ENCODE measurements at places on chromosomes 6 and 20. TPM values are rescaled to one million over a fixed set of nuclear protein-coding genes. Genes with fewer than 3 reads are reported as not detected.

DNA sequence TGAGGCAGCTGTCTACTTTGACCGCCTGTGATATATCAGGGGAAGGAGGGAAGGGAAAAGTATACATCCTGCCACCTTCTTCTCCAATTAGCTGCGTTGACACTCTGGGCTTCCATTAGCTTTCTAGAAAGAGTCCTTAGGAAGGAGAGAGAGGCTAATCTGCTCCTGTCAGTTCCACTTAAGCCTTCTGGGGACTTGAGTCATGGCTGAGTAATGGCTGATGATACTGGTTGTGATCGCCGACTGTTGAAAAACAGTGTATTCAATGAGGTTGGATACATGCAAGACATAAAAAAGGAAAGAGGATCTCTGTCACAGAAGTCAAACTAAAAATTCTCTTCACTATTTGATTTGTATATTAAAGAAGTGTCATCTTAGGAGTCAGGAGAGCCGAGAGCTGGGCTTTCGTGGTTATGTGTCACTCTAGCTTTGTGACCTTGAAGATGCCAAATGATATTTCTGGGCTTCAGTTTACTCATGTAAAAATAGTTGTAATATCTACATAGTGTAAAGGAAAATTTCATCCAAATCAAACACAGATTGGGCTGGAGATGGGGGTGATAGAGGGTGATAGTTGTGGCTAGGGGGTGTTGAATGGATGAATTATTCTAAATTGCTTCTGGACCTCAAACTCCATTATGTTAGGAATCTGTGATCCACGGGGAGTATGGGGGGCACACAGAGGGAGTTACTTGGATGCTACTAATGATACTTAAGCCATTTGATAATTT, 189.0 kb downstream of the UST start:
- no peak overlapping the region for H3K27ac ChIP-seq
- H3K4me1 ChIP-seq = no peaks in the 10 kb centered on the region
- no peak for DNase-seq
- H3K27me3 ChIP-seq = no peaks in the 10 kb centered on the region

DNA sequence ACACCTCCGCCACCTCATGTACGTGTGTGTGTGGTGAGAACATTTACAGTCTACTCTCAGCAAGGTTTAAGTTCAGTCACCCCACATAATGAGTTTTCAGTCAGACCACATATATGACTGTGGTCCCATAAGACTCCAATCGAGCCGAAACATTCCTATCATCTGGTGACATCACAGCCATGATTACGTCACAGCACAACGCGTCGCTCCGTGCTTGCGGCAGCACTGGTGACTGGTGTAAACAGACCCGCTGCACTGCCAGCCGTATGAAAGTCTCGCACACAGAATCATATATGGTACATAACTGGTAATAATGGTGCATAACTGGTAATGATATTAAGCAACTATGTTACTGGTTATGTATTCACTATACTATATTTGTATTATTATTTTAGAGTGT, 150.7 kb downstream of the DLL1 start:
- H3K4me1 ChIP-seq = no peaks in the 10 kb centered on the region
- no peak for DNase-seq
- no peaks in the 10 kb centered on the region for H3K27me3 ChIP-seq
- H3K36me3 ChIP-seq = no peaks in the 10 kb centered on the region

The SEC23B gene
- 22.3 TPM for total RNA-seq

GRCh38 chr6:109002051-109002697, 92.5 kb downstream of the SESN1 start:
- peak overlapping the region; percentile 54 for H3K27ac ChIP-seq
- peaks cover 38% of the 10 kb centered on the region for H3K36me3 ChIP-seq
- no peak for DNase-seq
- peaks cover 57% of the 10 kb centered on the region for H3K4me1 ChIP-seq
- H3K27me3 ChIP-seq = no peaks in the 10 kb centered on the region
- no peak overlapping the region for H3K4me3 ChIP-seq

The CD83 gene
- total RNA-seq = 7.5 TPM

DNA sequence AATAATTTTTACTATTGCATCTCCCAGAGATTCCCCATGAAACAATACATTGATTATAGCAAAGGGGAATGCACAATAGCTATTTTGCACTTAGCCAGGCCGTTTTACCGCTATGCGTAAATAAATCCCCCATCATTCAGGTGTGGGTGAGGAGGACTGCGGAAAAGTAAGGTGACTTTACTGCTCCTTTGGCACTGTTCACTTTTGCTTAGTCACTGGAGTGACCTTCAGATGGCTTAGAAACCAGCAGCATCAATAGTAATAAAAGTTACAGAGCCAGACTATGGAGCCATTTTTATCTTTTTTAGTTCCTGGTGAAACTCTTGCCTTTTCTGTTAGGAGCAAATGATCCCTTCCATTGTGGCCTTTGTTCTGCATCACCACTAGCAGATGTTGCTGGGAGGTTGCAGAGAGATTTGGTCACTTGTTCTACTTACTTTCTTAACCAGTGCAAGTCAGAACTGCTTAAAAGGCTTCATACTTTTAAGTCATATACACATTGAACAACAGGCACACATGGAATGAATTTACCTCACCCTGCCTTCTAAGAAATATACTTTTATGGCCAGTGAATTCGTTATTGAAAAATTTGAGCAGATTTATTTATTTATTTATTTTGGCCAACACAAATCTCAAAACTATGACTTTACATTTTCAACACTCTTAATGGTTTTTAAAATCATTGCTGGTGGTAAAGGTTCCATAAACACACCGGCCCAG, 12.1 kb upstream of the BTBD3 start:
- no peaks in the 10 kb centered on the region for H3K27me3 ChIP-seq
- H3K36me3 ChIP-seq = no peaks in the 10 kb centered on the region
- DNase-seq = no peak
- H3K4me1 ChIP-seq = peaks cover 13% of the 10 kb centered on the region

The SLC22A2 gene
- not detected for total RNA-seq

The ISM1 gene
- total RNA-seq = 1.0 TPM

DNA sequence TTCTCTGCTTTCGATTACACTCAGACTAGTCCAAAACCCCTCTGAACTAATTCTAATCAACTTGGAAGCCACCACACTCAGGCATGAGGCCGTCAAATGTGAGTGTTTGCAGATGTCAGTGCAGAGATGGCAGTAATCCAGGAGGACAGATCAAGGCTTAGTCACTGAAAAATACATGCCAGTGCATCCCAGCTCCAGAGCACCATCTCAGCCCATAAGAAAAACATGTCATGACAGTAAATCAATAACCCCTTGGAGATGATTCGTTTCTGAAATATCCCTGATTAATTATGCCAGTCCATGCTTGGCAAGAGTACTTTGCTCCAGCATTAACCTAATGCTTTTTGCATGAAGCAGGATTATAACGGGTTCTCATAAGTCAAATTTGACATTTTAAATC, 179.5 kb downstream of the ADAT2 start:
- no peak overlapping the region for H3K27ac ChIP-seq
- H3K4me1 ChIP-seq = no peaks in the 10 kb centered on the region
- DNase-seq = peak; percentile 69
- no peaks in the 10 kb centered on the region for H3K36me3 ChIP-seq
- H3K27me3 ChIP-seq = no peaks in the 10 kb centered on the region
- no peak overlapping the region for H3K4me3 ChIP-seq

DNA sequence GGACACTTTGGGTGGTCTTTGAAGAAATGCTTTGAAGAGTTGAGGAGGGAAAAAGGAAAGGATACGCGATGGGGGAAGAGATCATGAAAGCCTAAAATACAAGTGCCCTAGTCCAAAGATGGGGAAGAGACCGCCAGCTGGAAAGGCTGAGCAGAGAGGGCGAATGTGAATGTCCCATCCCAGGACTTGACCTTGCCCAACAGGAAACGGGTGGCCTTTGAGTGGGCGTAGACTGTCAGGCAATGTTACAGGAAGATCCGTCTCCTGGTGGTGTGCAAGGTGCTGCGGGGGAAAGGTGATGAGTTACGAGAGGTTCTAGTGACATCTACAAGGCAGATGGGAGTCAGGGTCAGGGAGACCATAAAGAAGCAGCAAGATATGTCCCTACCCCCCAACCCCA, 55.0 kb upstream of the TBXT start:
- H3K27ac ChIP-seq = no peak overlapping the region
- peaks cover 51% of the 10 kb centered on the region for H3K27me3 ChIP-seq
- H3K4me1 ChIP-seq = no peaks in the 10 kb centered on the region
- no peak overlapping the region for H3K4me3 ChIP-seq
- no peak for DNase-seq
- H3K36me3 ChIP-seq = no peaks in the 10 kb centered on the region
